Activated B cell treated with CpG ODN at 0.5 μM for 24 hours (primary cell): ENCODE measurements at places on chromosomes 7 and 10. TPM values are rescaled to one million over a fixed set of nuclear protein-coding genes. Genes with fewer than 3 reads are reported as not detected.
A peak's percentile ranks its signal among the peaks of the same experiment; 100 is the strongest.

ZNF727 gene
- 0.53 and 0.95 TPM in 2 replicates for total RNA-seq

- DNase-seq: no peak
- H3K36me3 ChIP-seq: no peaks in the 10 kb centered on the region
- H3K4me3 ChIP-seq: no peak overlapping the region
- H3K27ac ChIP-seq: no peak overlapping the region
- no peaks in the 10 kb centered on the region for H3K4me1 ChIP-seq
Measured at GRCh38 chr7:95951997-95952795, 179.8 kb downstream of the DYNC1I1 start.

DNA sequence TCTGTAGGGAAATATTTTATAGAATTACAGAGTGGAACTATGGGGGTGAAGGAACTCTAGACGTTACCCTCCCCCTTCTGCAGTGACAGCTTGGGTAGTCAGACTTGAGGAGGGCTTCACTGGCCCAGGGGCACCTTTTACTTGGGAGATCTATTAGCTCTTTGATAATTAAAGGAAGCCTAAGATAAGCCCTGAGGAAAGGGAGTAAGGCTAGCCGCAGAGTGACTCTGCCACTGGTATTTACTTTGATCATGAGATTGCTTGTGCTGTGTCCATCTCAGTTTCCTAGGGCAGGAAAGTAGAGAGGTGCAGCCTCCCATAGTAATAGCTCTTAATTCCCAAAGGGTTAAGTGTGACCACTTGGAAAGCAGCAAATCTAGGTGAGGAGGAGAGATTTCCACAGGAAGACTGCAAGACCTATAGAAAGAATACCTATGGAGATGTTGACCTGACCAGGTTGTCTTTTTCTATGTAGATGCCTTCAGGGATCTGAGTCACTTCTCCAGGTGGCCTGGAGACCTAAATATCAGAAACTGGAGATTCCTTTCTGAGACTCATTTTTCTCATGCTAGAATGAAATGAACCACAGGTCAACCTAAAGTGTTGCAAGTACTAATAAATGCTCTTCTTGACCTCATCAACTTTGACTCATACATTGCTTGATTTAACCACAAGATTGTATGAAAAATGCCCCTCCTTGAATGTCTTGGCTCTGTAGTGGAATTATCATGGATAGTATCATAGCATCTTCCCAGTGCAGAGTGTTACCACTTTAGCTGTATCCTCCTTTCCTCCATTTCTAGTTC lies 447.3 kb upstream of the GHITM start:
- H3K36me3 ChIP-seq: no peaks in the 10 kb centered on the region
- H3K27me3 ChIP-seq: no peaks in the 10 kb centered on the region
- no peak for DNase-seq
- H3K4me1 ChIP-seq: no peaks in the 10 kb centered on the region
- no peak overlapping the region for H3K4me3 ChIP-seq

DNA sequence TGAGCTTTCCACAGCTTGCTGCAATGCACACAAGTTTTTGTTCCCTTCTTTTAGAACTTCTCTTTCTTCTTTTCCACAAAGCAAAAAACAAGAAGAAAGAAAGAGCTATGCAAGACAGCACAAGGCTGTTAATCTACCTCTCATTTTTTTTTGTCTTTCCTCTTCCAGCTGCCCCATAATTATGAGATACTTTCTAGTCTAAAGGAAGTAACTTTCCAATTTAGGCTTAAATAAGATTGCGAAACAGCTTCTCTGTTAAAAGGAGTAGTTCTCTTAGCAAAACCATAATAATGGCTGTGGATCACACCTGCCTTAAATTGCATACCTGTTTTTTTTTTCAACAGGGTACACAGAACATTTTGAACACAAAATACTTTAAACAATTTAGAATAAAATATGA lies 56.0 kb downstream of the NDUFB2 start:
- H3K36me3 ChIP-seq: peaks cover 68% of the 10 kb centered on the region
- H3K4me1 ChIP-seq: no peaks in the 10 kb centered on the region
- H3K27me3 ChIP-seq: no peaks in the 10 kb centered on the region
- DNase-seq: no peak

GRCh38 chr7:46747869-46748576 lies 827.0 kb upstream of the IGFBP3 start:
- no peak overlapping the region for H3K4me3 ChIP-seq
- no peaks in the 10 kb centered on the region for H3K27me3 ChIP-seq
- H3K36me3 ChIP-seq: no peaks in the 10 kb centered on the region
- no peak overlapping the region for H3K27ac ChIP-seq

FGFBP3 gene
- total RNA-seq: 1.8 and 2.0 TPM in 2 replicates

IFIT5 gene
- 20.0 and 21.3 TPM in 2 replicates for total RNA-seq

RBM20 gene
- total RNA-seq: 0.02 TPM in 2 replicates

DNA sequence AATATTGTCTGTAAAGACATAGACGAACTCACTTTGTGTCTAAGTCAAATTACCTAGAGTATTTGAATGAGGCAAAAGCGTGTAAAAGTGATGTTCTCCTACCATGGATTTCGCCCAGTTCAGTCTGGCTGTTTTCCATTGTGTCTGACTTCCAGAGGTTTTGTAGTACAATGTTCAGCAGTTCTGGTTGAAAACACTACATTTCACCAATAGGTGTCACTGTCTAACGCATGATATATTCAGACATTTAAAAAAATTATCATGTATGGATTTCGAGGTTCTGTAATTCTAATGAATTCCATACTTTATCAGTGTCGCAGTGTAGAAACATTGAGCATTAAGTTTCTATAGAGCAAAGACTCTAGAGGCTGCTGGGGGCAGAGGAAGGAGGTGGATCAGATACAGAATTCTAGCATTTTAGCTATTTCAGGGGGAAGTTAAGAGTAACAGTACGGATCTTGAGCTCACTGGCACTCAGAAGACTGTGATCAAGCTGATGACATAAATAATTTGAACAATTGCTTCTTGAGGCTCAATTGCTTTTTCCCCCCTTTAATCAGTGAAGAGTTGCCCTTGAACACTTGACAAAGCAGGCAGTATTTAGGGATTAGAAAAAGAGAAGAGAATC lies 196.9 kb upstream of the RHOBTB1 start:
- no peaks in the 10 kb centered on the region for H3K36me3 ChIP-seq
- DNase-seq: no peak
- H3K4me1 ChIP-seq: peaks cover 21% of the 10 kb centered on the region
- H3K4me3 ChIP-seq: no peak overlapping the region

ADD3 gene
- total RNA-seq: 85.8 and 95.3 TPM in 2 replicates

GRCh38 chr10:109959259-109960145 lies 36.2 kb upstream of the XPNPEP1 start:
- DNase-seq: no peak
- H3K36me3 ChIP-seq: no peaks in the 10 kb centered on the region
- H3K4me1 ChIP-seq: peaks cover 15% of the 10 kb centered on the region
- no peaks in the 10 kb centered on the region for H3K27me3 ChIP-seq

DNA sequence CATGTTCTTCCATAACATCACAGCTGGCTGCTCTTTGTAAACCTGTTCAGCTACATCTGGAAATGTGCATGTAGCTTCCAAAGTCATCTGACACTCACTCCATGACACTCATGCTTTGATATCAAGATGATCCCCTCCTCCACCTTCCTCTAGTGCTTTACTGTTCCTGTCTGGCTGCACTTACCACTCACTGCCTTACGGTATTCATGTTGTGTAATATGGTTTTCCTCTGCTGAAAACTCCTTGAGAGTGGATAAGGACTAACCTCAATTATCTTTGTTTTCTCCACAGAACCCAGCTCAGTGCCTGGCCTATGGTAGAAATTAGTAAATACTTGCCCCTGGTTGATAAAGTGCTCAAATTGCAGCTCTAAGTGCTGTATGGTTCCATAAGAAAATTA lies 483.9 kb downstream of the HTR7 start:
- DNase-seq: no peak
- H3K27ac ChIP-seq: no peak overlapping the region
- peaks cover 2% of the 10 kb centered on the region for H3K27me3 ChIP-seq
- H3K4me3 ChIP-seq: no peak overlapping the region
- H3K36me3 ChIP-seq: no peaks in the 10 kb centered on the region
- H3K4me1 ChIP-seq: no peaks in the 10 kb centered on the region

DNA sequence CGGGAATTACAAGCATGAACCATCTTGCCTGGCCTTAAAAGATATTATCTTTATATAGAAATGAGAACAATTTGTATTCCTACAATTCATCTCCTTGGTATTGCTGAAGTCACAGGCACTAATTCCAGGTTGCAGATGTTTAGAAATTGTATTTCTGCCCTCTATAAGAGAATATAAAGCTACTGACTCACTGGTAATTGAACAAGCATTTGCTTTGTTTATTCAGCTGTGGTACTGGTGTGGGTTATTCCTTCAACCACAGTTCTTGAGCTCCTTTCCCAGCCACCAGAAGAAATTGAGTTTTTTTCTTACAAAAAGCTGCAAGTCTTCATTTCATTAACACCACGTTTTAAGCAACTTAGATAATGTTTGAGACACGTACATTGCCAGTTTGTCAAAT lies 29.0 kb upstream of the MPP7 start:
- peaks cover 49% of the 10 kb centered on the region for H3K4me1 ChIP-seq
- H3K4me3 ChIP-seq: no peak overlapping the region
- no peak overlapping the region for H3K27ac ChIP-seq
- H3K27me3 ChIP-seq: no peaks in the 10 kb centered on the region
- DNase-seq: no peak
- no peaks in the 10 kb centered on the region for H3K36me3 ChIP-seq

DNA sequence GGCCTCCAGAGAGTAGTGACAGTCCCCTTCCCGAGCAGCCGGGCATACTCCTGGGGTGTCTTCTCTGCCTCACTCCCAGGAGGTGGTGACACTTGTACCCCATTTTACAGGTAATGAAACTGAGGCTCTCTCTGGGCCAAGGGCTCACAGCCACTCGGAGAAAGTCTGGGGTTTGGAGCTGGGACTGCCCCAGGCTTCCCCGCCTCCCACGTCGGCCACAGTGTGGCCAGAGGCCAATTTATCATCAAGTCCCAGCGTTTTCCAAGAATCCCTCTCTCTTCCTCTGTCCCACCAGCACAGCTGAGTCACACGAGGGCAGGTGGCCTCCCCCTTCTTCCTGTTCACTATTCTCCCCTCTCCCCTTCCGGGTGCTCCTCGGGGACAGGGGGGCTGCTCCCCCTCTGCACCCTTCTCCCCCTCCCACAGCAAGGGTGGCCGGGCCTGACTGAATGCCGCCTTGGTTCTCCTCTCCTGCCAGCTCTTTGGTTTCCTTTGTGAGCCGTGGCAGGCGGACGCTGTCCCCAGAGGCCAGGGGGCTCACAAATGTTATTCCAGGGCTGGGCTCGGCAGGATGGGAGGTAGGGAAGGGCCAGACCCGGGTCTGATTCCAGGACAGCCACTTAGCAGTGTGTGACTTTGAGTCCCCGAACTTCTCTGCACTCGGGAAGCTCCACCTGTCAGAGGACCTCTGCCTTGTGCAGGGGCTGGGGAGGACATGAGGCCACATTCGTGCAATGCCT lies 17.7 kb downstream of the CLIP2 start:
- H3K4me3 ChIP-seq: peak overlapping the region; percentile 64
- no peak for DNase-seq
- H3K27me3 ChIP-seq: no peaks in the 10 kb centered on the region
- H3K27ac ChIP-seq: no peak overlapping the region
- no peaks in the 10 kb centered on the region for H3K36me3 ChIP-seq

- H3K27ac ChIP-seq: no peak overlapping the region
- peak overlapping the region; percentile 71 for H3K4me3 ChIP-seq
- H3K36me3 ChIP-seq: no peaks in the 10 kb centered on the region
- H3K27me3 ChIP-seq: no peaks in the 10 kb centered on the region
- peaks cover 8% of the 10 kb centered on the region for H3K4me1 ChIP-seq
- DNase-seq: no peak
Measured at GRCh38 chr7:149423449-149424110, 37.3 kb downstream of the ZNF777 start.

DNA sequence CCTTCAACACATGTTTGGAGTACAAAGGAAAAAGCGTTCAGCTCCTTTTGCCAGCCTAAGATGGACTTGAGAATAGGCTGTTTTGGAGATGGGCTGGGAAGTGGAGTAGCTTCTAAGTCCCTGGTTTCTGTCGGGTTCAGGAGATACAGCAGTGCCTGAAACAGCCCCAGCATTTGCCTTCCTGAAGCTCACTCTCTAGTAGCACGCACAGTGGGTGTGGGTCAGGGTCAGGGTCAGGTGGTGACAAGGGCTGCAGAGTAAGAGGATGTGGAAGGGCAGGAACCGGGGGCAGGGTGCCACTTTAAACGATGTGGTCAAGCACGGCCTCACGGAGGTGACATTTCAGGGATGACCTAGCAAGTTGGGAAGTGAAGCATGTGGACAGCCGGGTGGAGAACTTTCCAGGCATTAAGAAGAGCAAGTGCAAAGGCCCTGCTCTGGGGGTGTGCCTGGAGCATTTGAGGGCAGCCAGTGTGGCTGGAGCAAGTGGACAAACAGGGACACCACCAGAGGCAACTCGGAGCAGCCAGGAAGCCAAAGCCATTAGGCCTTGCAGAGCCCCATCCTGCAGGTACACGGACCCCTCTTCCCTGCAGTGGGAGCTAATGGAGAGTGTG lies 382.2 kb upstream of the ZMIZ1 start:
- no peak for DNase-seq
- H3K36me3 ChIP-seq: no peaks in the 10 kb centered on the region
- H3K27me3 ChIP-seq: peaks cover 17% of the 10 kb centered on the region
- H3K27ac ChIP-seq: no peak overlapping the region
- no peak overlapping the region for H3K4me3 ChIP-seq
- no peaks in the 10 kb centered on the region for H3K4me1 ChIP-seq

DNA sequence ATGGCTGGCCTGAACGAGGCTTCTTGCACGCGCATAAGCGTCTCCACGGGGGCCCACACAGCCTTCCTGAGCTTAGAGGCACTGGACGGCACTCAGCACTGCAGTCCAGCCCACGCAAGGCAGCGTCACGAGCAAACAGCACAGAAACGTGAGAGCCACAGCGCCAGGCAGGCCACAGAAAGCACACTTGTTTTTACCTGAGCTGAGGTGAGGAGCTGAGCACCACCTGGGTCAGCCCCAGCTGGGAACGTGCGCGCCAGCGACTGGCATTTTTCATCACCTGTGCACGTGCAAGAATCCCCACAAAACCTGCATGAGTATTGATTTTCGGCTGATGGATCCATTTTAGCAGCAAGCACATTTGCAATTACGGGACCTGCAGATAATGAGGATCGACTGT lies 26.7 kb downstream of the IQCE start:
- peaks cover 3% of the 10 kb centered on the region for H3K36me3 ChIP-seq
- H3K4me1 ChIP-seq: peaks cover 3% of the 10 kb centered on the region
- H3K4me3 ChIP-seq: no peak overlapping the region
- H3K27me3 ChIP-seq: no peaks in the 10 kb centered on the region
- no peak overlapping the region for H3K27ac ChIP-seq

HOXA13 gene
- not detected in 2 replicates for total RNA-seq

ITPRID1 gene
- total RNA-seq: not detected in 2 replicates

- DNase-seq: no peak
- H3K4me3 ChIP-seq: no peak overlapping the region
- peaks cover 85% of the 10 kb centered on the region for H3K36me3 ChIP-seq
- H3K4me1 ChIP-seq: peaks cover 5% of the 10 kb centered on the region
Measured at GRCh38 chr7:47285860-47286491, 295.9 kb downstream of the TNS3 start.

TMEM140 gene
- 18.6 and 20.9 TPM in 2 replicates for total RNA-seq

GRCh38 chr7:104855861-104856260 lies 158.1 kb upstream of the KMT2E start:
- DNase-seq: no peak
- no peak overlapping the region for H3K4me3 ChIP-seq
- no peaks in the 10 kb centered on the region for H3K36me3 ChIP-seq
- H3K27me3 ChIP-seq: peaks cover 5% of the 10 kb centered on the region

GRCh38 chr7:97075928-97076327 lies 41.6 kb upstream of the SDHAF3 start:
- no peak overlapping the region for H3K27ac ChIP-seq
- H3K36me3 ChIP-seq: no peaks in the 10 kb centered on the region

BMPER gene
- not detected in 2 replicates for total RNA-seq
